GOT3 (cell line): ENCODE measurements at places on chromosomes 3 and 15.

DNA sequence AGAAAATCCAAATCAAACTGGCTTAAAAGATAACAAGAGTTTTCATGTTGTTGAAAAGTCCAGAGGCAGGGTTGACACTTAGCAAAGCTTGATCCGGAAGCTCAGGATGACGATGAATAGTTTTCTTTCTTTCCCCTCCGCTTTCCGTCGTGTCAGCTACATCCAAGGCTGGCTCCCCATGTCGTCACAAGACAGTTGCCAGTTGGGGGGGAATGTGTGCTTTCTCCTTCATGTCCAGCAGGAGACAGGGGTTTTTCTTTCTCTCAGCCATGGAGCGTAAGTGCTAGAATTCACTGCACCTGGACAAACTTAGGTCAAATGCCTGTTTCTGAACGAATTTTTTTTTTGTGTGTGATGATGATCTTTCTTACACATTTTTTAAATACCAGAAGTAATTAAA is 273.8 kb upstream of the RGMA start:
- no peak for DNase-seq

DNA sequence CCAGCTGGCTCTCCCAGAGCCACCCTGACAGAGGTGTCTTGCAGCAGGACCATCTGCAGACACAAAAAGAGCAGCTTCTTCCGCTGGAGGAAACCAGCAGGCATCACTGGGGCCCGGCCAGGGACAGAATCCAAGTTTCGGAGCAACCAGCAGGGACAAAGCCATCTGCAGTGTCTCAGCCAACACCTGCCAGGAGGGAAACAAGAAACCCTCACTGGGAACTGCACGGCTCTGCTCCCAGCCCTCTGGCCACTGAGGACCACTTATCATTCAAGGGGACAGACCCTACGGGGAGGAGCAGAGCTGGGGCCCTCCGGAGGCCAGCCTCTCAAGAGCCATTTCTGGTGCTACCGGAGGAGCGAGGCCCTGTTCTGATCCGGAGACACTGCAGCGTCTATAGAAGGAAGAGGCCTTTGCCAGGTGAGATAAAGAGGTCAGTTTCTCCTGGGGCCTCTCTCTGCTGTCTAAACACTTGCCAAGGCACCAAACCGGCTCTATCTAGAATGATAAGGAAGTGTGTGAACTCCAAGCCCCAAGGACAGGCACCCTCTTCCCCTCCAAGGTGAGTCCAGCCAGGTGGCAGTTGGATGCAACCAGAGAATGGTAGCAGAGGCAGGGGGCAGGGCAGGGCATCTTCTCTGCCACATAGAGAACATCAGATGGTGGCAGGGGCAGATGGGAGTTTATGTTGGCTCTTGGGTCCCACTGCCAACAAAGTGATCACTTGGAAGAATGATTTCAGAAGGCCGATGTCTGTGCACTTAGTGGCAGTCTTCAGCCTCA is 89.0 kb downstream of the CHSY1 start:
- DNase-seq = no peak

DNA sequence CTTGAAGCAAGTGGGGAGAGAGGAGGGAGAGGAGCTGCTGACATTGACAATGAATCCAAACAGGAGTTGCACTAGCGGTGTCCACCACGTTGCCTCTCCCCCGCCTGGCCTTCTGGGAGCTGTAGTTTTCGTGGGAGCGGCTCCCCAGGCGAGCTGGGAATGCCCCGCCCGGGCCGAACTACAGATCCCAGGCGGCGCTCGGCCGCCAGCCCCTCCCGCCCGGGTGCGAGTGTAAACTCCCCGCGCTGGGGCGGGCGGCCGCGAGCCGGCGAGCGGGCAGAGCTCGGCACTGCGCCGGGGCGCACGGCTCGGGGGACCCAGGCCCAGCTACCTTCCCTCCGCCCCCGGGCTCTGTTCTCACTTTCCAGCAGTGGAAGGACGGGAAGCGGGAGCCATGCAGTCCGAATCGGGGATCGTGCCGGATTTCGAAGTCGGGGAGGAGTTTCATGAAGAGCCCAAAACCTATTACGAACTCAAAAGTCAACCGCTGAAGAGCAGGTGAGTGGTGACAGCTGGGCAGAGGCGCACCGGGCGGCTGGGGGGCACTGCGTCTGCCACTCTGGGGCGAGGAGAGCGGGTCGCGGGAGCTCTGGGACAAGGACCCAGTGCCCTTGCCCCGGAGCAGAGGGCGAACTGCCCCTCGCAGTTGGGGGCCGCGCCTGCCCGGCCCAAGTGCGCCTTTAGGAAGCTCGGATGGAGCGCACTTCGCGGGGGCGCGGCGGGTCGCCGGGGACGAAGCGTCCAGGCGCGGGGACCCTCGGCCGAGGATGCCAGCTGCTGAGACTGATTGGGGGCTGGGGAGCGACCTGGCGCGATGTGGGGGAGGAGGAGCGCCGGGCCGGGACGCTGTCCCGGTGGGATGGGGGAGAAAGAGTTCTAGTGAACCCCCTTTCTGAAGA is at the start of gene MITF:
Gene MITF (plus strand): TSS at position 261 of the 899 bp plus-strand sequence. CDS start 134 bp downstream, at position 395.
- DNase-seq = peak; percentile 55

DNA sequence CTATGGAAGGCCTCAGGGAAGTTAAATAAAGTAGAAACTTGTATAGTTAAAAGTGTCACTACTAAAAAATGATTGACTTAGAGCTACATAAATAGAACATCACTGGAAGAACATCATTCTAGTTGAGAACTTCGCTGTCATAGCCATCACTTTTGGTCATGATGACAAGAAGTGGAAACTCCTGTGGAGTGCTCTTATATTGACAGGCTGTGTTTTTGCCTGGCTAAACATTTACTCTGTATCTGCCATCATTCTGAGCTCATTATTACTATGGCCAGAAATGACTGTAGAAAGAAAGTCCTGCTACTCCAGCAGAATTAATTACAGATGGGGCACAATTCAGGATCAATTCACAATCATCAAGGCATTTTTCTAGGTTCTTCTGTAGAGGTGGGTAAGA is 165.1 kb upstream of the GOLIM4 start:
- DNase-seq = no peak

- no peak for DNase-seq
Measured at GRCh38 chr3:189229196-189229828, 57.5 kb downstream of the TPRG1 start.

DNA sequence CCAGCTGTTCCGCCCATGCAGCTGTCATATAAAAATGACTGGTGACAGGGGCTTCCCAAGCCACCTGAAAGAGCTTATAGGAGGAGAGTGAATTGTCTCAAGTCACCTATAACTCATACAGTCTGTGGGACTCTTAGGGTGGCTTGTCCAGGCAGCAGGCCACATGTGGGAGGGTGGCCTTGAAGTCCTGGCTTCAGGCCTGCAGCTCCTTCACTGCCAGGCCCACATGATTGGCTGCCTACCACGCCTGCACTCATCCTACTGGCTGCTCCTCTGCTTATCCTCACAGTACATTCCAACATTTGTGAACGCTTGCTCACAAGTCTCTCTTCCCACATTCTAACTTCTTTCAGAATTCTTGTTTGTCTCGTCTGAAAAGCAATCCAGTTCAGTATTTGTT is 41.1 kb upstream of the TIPARP start:
- DNase-seq = no peak

- peak; percentile 39 for DNase-seq
Measured at GRCh38 chr3:4994823-4995499, 15.7 kb downstream of the BHLHE40 start.

GRCh38 chr3:76969996-76970615 is 69.8 kb upstream of the ROBO2 start:
- DNase-seq = no peak

DNA sequence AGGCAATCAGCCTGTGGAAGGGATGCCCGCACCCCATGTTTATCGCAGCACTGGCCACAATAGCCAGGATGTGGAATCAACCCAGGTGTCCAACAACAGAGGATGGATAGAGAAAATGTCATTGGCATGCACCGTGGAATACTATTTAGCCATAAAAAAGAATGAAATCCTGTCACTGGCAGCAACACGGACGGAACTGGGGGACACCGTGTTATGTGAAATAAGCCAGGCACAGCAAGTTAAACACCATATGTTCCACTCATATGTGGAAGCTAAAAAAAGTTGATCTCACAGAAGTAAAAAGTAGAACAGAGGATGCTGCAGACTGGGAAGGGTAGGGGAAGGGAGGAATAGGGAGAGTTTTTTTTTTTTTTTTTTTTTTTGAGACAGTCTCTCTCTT is 15.6 kb downstream of the MELTF start:
- DNase-seq = no peak

DNA sequence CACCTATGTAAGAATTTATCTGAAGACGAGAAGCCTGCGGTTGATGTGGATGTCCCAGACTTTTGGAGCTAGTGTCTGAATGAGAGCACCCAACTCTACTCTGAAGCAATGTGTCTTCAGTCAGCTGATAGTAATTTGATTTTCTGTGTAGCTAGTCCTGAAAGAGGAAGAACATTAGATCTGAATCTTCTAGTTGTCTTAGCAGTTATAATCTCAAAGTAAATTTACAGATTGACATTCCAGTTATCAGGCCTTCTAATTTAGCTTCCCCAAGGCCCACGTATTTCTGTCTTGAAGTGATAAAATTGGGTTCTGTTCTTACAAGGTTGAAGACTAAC is 1.5 kb downstream of the TCAIM start:
- DNase-seq = no peak

DNA sequence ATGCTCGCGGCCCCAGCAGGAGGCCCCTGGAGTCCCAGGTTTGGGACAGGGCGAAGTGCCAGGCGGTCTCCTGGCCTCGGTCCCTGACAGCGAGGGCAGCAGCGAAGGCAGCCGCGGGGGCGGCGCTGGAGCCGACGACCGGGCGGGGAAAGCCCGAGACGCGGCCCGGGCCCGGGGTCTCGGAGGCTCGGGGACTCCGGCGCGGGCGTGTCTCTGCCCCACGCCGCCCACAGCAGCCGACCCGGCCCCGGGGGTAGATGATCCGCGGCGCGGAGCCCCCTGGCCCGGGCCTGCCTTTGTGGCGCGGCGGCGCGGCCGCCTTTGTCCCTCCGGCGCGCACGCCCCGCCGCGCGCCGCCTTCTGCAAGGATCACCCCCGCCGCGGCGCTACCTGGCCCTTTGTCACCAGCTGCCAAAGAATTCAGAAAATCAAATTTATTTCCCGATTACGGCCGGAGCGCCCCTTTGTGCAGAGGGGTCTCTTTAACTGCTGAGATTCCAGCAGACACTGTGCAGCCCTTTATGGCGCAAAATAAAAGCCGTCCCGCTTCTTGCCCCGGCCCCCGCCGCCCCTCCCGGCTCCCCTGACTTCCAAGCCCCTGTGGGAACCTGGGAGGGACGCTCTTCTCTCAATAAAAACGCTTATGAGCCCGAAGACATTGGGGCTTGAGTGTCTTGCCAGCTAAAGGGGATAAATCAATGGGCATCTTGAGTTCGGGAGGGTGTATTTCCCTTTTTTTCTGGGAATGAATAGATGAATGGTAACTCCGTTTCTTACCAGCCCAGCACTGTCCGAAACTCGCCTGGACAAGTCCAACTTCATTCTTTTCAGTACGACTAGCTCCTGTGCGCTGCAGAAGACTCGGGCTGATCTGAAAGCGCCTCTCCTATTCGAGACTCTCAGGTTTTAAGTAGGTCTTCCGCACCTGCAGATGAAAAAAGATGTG is 68.4 kb downstream of the HES1 start:
- no peak for DNase-seq

- no peak for DNase-seq
Measured at GRCh38 chr3:141401095-141401494, 32.8 kb downstream of the ZBTB38 start.

DNA sequence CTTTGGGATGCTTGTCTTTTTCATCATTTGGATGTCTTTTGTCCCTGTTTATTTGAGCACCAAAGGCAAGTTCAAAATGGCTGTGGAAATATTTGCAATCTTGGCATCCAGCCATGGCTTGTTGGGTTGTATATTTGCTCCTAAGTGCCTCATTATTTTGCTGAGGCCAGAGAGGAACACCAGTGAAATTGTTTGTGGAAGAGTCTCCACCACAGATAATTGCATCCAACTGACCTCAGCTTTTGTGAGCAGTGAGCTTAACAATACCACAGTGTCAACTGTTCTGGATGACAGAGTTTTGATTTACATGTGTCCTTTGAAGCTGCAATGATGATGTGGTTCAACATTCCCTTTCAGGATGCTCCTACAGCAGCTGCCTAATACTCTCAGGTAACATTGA is 83.0 kb upstream of the KCNAB1 start:
- no peak for DNase-seq

- DNase-seq = no peak
Measured at GRCh38 chr15:52288051-52288942, 7.3 kb downstream of the MYO5C start.

GRCh38 chr15:27743638-27744037 is 355.5 kb downstream of the OCA2 start:
- DNase-seq = no peak

DNA sequence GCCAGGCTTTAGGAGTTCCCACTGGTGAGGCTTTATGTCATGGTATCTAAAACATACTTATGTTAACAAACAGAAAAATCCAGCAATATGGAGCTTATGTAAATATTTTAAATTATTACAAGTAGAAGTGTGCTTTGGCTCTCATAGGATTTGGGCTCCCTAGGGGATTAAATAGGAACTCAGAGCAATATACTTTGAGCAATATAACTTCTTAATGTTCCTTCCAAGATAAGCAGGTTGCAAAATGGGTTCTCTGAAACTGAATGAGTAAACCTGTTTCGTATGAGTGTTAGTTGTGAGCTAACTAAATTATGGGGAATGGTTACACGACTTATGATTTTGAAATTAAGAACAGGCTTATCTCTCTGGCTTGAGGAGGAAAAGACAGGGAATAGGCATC is 366.1 kb upstream of the ZNF385D start:
- no peak for DNase-seq

DNA sequence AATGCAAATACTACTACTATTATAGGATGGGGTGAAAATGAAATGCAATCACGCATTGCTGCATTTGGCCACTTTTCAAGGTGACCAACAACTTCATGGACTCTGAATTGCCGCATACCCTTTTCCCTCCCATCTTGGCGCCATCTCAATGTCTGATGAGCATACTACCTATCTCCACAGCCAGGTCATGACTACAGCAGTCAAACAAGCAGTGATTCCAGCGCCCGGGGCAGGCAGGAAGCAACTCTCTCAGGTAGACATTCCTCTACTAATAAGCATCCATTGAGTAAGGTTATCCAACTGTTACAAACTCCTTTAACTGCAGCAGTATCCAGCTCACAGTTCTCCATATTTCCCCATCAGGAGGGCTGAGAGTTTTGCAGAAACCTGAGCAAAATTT is 155.4 kb downstream of the ADAMTS17 start:
- DNase-seq = no peak

- DNase-seq = no peak
Measured at GRCh38 chr15:48646331-48646730, 822 bp upstream of the FBN1 start.

GRCh38 chr3:94011233-94011711 is 17.1 kb downstream of the STX19 start:
- no peak for DNase-seq

DNA sequence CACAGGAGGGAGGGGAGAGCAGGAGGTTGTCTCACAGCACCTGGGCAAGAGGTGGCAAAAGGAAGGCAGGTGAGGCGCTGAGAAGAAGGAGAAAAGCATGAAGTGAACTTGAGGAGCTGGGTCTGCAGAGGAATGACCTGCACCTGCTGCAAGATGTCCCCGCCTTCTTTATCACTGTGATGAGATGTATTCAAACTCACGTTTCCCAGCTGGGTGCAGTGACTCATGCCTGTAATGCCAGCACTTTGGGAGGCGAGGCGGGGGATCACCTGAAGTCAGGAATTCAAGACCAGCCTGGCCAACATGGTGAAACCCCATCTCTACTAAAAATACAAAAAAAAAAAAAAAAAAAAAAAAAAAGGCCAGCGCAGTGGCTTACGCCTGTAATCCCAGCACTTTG is 22.2 kb upstream of the ZNF710 start:
- no peak for DNase-seq
